ENCODE measurements at places on chromosomes 5 and 9.

DNA sequence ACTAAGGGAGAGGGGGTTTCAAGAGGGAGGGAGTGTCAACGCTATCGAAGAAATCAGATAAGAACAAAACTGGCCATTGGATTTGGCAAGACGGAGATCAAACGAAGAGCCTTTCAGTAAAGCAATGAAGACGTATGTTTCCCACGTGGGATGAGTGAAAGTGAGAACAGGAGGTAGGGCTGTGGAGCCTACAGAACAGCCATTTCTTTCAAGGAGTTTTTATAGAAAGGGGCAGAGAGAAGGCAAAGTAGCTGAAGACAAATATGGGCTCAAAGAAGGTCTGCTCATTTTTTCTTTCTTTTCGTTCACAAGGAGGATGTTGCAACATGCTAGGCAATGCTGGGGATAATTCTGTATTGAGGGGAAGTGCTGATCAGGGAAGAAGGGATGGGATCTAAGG, 98.3 kb downstream of the SUSD1 start:
- H3K36me3 ChIP-seq, result peaks cover 2% of the 10 kb centered on the region
- peak overlapping the region; percentile 62 for H3K27ac ChIP-seq
- H3K4me3 ChIP-seq, result peak overlapping the region; percentile 65
- H3K4me1 ChIP-seq, result peaks cover 65% of the 10 kb centered on the region

- no peak for DNase-seq
- no peaks in the 10 kb centered on the region for H3K36me3 ChIP-seq
- H3K27ac ChIP-seq, result no peak overlapping the region
- H3K4me3 ChIP-seq, result no peak overlapping the region
- H3K27me3 ChIP-seq, result peaks cover 16% of the 10 kb centered on the region
Observed at GRCh38 chr5:113380807-113381326, 53.9 kb downstream of the TSSK1B start.

- H3K4me1 ChIP-seq, result no peaks in the 10 kb centered on the region
- no peak overlapping the region for H3K4me3 ChIP-seq
- H3K36me3 ChIP-seq, result no peaks in the 10 kb centered on the region
- no peaks in the 10 kb centered on the region for H3K27me3 ChIP-seq
- H3K27ac ChIP-seq, result no peak overlapping the region
- DNase-seq, result no peak
Observed at GRCh38 chr5:137635521-137635921, 100.4 kb downstream of the KLHL3 start.

- H3K27me3 ChIP-seq, result no peaks in the 10 kb centered on the region
- H3K4me1 ChIP-seq, result peaks cover 56% of the 10 kb centered on the region
- no peaks in the 10 kb centered on the region for H3K36me3 ChIP-seq
- H3K4me3 ChIP-seq, result no peak overlapping the region
Observed at GRCh38 chr9:111959468-111960359, 63.1 kb downstream of the UGCG start.

DNA sequence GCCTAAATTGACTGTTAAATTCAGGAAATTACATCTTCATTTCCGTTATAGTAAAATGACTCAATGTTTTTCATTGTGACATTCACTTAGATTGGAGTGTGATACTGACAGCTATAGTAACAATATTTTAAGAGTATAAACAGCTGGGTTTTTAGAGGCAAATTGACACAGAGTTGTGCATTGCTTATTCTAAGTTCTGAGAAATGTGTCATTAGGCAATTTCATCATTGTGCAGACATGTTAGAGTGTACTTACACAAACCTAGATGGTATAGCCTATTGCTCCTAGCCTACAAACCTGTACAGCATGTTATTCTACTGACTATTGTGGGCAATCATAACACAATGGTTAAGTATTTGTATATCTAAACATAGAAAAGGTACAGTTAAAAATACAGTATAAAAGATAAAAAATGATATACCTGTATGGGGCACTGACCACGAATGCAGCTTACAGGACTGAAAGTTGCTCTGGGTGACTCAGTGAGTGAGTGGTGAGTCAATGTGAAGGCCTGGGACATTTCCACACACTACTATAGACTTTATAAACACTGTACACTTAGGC, 132.7 kb downstream of the PDE4D start:
- H3K4me3 ChIP-seq, result no peak overlapping the region
- H3K4me1 ChIP-seq, result peaks cover 36% of the 10 kb centered on the region
- no peaks in the 10 kb centered on the region for H3K27me3 ChIP-seq
- peak overlapping the region; percentile 30 for H3K27ac ChIP-seq
- no peak for DNase-seq

DNA sequence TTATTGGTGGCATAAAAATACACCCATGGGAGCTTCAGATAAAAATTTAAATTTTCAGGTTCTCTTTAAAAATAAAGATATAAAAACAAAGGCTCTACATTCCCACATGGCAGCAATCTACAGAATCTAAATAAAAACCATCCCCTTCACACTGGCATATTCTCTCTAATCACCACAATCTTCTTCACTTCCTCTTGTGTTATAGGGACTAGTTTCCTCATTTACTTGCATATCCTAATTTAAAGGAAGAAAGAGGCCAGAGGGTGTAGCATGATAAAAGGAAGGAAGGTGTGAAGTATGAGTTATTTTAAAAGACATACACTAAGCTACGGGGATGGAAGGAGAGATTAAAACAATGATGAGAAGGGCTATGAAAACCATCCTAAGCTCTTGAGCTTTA, 390.5 kb downstream of the ZNF608 start:
- DNase-seq, result no peak
- H3K4me3 ChIP-seq, result no peak overlapping the region
- no peaks in the 10 kb centered on the region for H3K36me3 ChIP-seq

DNA sequence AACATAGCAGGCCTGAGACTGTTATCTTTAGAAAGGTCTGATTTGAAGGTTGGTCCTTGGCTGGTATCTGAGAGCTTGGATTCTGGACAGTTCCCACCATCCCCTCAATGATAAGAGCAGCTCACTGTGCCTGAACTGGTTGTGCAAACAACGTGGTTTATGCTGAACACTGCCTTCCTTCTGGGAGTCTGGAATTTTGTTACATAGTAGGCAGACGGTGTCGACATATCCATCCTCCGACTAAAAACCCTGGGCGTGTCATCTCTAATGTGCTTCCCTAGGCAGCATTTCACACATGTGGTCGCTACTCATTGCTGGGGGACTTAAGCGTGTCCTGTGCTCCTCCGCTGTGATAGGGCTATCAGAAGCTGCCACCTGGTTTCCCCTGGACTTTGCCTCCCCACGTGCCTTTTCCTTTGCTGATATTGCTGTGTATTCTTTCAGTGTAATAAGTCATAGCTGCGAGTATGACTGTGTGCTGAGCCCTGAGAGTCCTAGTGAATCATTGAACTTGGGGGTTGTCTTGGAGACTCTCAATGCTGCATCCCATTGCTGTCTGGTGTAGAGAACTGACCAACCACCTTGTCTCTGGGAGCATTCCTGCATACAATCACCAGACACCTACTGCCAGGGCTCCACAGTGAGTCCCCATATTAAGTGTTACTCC, 119.1 kb upstream of the TBC1D2 start:
- no peak overlapping the region for H3K4me3 ChIP-seq
- no peak for DNase-seq
- H3K27ac ChIP-seq, result no peak overlapping the region
- no peaks in the 10 kb centered on the region for H3K36me3 ChIP-seq
- peaks cover 30% of the 10 kb centered on the region for H3K4me1 ChIP-seq
